ENCODE measurements at places on chromosomes 13 and 19. TPM values are rescaled to one million over a fixed set of nuclear protein-coding genes. Genes with fewer than 3 reads are reported as not detected.
A peak's percentile ranks its signal among the peaks of the same experiment; 100 is the strongest.

GRCh38 chr13:29763436-29764180, 86.8 kb downstream of the UBL3 start:
- DNase-seq: no peak

- no peak for DNase-seq
Observed at GRCh38 chr13:101746513-101746912, 294.0 kb downstream of the ITGBL1 start.

DNA sequence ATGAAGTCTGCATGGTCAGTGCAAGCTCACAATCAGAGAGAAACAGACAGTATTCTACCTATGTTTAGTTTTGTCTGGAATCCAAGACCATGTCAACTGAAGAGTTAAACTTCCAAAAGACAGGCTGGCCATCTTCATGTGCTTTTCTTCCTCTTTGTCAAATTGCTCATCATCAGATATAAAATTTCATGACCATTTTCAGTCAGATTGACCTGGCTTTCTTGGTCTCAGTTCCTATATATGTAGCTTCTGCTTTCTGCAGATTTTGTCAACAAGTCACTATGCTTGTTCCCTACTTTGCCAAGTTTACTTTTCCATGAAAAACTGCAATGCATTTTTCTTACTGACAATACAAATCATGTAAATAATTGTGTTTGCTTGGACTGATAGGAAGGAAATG, 13.9 kb downstream of the SLC46A3 start:
- DNase-seq: no peak

DNA sequence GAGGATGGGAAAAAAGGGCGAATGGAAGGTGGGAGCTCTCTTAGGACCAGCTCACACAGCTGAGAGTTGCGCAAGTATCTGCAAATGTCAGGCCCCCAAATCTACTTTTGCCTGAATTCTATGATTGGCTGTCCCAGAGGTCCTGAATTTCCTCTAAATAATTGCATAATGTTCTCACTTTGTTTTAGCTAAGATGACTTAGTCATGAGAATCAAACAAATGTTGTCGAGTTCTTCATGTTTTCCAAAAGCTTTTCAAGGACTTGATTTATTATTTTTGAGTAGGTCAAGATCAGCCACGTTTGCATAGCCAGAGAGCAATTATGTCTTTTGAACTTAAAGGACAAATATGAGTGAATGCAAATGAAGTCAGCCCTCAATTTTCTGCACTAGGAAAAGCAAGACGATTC, 246.6 kb upstream of the MAB21L1 start:
- DNase-seq: peak; percentile 67

- no peak for DNase-seq
Observed at GRCh38 chr13:46114613-46115012, 9.8 kb upstream of the CPB2 start.

DNA sequence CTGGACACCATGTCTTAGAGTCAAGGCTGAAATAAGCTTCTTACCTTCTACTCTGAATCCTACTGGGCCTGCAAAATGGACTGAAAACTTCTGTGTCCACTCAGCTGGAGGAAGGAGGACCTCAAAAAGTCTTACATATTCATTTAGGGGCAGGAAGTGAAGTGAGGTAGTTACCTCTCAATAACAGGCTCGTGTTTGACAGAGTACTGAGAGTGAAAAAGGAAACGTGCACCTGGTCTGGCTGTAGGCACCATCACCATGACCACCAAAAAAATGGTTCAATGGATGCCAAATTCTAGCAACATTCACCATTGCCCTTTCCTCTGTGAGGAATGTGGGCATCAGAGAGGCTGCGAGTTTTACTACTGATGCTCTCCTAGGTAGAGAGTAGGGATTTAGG, 176.2 kb downstream of the RFC3 start:
- no peak for DNase-seq

DNA sequence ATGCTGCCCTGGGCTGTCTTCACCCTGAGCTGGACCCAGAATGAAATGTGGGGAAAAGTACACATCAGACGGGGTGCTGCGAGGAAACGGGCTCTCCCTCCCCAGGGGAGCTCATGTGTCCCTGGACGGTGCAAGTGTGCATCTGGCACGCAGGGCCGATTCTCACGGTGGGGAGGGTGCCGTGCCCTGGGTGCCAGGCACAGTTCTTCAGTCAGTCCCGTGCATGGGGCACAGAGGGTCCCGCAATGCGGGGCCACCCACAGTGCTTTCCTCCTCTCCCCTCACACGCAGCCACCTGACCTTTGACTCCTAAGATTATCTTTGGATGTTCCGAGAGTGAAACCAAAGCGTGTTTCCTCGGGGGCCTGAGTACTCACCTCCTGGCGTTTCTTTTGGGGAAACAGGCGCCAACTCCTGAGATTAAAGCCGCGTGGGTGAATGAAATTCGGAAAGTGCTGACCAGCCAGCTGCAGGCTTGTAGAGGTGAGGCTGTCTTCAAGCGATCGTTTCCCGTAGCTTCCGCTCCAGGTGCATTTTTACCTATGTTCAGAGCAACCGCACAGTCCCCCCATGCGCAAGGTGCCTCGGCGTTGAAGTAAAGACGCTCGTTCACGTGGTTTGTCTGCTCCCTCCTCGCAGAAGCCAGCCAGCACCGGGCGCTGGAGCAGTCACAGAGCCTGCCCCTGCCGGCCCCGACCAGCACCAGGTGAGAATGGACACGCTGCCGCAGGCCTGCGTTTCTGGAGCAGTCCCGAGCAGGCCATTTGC, 17.5 kb upstream of the F7 start:
- no peak for DNase-seq

DNA sequence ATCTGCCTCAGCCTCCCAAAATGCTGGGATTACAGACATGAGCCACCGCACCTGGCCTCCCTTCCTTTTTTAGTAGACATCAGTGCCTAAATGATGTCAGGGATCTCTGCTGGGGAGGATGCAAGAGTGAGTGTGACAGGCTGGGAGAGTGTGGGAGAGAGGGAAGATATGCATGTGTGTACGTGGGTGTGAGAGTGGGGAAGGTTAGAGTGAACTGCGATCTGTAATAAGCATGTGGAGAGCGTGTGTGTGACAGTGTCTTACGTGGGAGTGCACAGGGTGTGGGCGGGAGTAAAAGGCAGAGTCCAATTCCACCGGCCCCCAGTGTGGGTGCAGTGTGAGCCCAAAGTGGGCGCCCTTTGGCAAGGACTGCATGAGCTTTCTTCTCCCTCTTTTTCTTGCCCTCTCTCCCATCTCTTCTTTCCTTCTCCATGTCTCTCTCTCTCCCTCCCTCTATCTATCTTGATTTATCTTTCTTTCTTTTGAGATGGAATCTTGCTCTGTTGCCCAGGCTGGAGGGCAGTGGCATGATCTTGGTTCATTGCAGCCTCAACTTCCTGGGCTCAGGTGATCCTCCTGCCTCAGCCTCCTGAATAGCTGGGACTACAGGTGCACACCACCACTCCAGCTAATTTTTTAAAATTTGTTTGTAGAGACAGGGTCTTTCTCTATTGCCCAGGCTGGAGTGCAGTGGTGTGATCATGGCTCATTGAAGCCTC, 893 bp upstream of the NPHS1 start:
- DNase-seq: no peak

GRCh38 chr13:43431290-43431716, 355.5 kb downstream of the ENOX1 start:
- DNase-seq: no peak

GRCh38 chr13:107961849-107962608, 253.3 kb downstream of the LIG4 start:
- DNase-seq: no peak

GRCh38 chr13:113774177-113775107, 15.4 kb downstream of the TMEM255B start:
- DNase-seq: no peak

- no peak for DNase-seq
Observed at GRCh38 chr19:40400559-40400958, 10.6 kb upstream of the HIPK4 start.

DNA sequence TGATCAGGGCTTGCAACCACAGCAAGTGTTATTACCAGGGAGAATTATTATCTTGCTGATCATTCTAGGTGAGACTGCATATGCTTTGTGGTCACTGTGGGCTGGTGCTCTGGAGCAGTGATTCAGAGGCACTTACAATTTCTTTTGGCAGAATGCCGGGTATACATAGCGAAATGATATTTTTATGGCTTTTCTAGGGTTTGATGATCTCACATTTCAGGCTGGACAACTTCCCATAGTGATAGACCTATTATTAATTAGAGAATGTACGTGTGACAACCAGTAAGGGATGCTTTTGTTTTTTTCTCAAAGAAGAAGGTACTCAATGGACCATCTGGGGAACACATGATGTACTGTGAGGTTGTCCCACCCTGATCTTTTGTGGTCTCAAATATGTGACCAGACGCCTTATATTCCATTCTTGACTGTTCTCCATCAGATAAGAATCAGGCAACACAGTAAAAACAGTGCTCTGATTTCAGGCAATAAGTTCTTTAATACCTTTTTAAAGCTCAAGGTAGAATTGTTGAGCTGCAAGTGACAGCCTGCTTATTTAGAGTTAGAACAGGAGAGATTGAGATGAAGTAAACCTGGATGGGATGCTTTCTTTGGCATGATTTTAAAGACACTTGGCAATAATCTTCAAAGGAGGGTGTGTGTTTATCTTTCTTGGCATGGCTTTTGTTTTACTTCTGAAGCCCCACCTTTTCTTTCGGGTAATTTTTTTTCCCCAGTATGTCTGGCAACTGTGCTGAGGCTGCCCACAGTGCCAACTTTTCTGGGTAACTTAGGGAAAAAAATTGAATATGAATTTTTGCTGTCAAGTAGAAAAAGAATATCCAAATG, 27.4 kb upstream of the SCEL start:
- DNase-seq: no peak

DNA sequence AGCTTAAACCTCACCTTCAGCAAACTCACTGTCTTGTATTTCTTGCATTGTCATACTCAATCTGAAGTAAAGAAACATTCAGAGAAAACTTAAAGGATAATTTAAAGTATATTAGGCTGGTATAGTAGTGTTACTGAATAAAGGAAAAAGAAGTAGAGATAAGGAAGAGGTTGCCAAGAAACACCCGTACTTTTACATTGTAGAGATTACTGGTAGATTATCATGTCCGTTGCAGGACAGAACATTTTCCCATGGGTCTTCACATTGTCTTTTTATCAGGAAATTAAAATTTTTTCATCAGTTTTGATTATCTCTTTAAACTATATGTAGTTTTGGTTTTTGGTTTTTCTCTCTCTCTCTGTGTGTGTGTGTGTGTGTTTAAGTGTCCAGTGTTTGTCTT, 19.9 kb upstream of the GPR183 start:
- DNase-seq: no peak

GRCh38 chr13:68257111-68257842, 1027.1 kb upstream of the PCDH9 start:
- no peak for DNase-seq

DNA sequence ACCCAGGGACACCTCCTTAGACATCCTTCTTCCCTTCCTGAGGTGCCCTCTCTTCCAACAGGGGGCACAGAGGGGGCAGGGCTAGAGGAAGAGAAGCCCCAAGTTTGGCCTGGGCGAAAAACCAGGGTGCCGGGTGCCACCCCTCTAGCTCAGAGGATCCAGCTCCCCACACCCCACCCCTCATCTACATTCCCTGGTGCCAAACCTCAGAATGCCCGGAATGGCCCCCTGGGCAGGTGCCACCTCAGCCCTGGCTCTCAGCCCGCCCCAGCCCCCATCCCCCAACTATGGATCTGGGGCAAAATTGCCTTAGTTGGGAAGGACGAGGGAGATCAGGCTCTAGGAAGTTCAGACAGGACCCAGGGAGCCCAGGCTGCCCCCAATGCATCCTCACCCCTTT, 2.0 kb downstream of the CNN1 start:
- DNase-seq: no peak

DNA sequence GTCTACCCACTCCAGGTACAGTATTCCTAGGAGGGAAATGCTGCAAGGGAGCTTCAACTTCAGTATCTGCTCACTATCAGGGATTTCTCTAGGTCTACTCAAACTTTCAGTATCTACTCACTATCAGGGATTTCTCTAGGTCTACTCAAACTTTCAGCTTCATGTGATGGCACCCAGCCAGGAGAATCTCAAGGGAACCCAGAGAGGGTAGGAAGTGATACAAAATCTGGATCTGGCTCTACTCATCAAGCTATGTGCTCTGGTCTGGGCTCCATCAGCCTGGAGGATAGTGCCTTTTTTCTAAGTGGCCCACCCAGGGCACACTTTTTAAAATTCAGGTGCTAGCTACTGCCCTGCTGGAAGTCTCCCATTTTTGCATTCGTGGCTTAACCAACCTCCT, 52.3 kb upstream of the FNDC3A start:
- no peak for DNase-seq

GRCh38 chr13:109395014-109395413, 391.4 kb downstream of the IRS2 start:
- no peak for DNase-seq

DNA sequence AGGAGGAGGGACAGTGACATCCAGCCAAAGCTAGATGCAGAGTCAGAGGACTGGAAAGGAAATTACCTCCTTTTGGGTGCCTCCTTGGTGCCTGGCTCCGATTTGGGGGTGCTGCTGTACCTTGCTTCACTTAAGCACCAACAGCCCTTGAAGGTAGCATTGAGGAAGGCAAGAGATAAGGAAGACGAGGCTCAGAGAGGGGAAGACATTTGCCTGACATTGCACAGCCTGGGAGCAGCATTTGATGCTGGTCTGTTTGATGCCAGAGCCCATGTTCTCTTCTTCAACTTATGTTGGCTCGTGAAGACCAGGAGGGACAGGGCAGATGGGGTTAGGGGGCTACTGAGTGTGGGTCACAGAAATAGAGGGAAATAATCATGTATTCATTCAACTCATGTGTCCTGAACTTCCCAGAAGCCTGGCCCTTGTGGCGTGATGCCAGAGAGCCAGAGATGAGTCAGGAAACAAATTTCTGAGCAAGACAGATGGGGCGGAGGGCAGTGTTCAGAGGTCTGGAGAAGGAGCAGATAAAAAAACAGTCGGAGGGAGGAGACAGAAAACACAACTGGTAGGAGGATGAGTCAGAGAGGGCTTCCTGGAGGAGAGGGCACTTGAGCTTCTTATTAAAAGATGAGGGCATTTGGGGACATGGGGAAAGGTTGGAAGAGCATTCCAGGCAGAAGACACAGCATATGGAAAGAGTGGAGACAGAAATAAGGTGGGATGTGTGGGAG, 3.0 kb upstream of the C19orf81 start:
- no peak for DNase-seq

Gene IGFL2
- 0.46 TPM for polyA plus RNA-seq

Gene LGALS7
- not detected for polyA plus RNA-seq

Gene SMG9
- polyA plus RNA-seq: not detected

Gene ZNF599
- polyA plus RNA-seq: 6.8 TPM

Gene CEACAM4
- not detected for polyA plus RNA-seq

Gene SPTBN4
- 0.14 TPM for polyA plus RNA-seq

Gene HIF3A
- polyA plus RNA-seq: 302 TPM

Gene C19orf33
- not detected for polyA plus RNA-seq

Gene TIMM29
- polyA plus RNA-seq: 18.0 TPM

Gene LRG1
- polyA plus RNA-seq: 0.61 TPM

Gene ZNF784
- polyA plus RNA-seq: 5.8 TPM
